Stimulated activated CD8-positive, alpha-beta memory T cell treated with anti-CD3 and anti-CD28 coated beads, Interleukin-12 subunit alpha, Interleukin-12 subunit beta, amount 100 ng/mL, for 1 hour (primary cell): ENCODE measurements at places on chromosomes 1 and 21.

- DNase-seq, result no peak
Measured at GRCh38 chr21:29658177-29658933, 281.4 kb downstream of the GRIK1 start.

- DNase-seq, result no peak
Measured at GRCh38 chr1:34695580-34695979, 59.3 kb upstream of the GJB5 start.

GRCh38 chr1:71264039-71264438, 183.2 kb upstream of the ZRANB2 start:
- no peak for DNase-seq

DNA sequence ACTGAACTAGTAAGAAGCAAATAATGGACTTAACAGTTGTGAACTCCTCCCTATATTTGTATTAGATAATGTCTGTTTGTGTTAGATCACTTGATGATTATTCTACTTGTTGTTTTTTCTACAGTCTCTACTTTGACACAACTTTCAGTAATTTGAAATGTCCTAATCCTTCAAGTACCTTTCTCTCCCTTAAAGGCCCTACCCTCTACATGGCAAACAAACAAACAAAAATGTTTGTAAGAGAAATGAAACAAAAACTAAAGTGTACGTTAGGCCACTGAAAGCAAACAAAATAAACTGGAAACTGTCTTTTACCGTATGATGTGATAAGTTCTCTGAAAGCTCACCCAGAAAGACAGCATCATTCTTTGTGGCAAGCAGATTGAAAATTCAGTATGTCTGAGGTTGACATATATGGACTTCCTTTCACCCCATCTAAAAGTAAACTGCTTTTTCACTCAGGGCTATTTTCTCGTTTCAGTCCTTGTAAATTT, 255.9 kb upstream of the SNX7 start:
- no peak for DNase-seq
